ENCODE measurements at places on chromosomes 7 and 10.

DNA sequence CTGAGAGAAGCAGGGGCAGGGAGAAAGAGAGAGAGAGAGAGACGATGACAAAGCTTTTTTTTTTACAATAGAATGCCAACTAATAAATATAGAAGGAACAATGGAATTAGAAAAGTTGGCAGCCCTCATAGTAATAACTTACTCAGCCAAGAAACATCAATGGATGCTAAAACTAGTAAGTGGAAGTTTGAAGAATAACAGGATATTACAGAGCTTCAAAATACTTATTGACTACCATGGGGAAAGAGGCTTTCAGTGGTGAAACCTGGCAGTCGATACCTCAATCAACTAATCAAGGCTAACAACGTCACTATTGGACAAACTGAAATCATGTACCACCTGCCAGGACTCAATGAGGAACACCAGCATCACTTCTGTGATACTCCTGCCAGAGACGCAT lies 100.5 kb upstream of the LRRC4 start:
- DNase-seq, result no peak

DNA sequence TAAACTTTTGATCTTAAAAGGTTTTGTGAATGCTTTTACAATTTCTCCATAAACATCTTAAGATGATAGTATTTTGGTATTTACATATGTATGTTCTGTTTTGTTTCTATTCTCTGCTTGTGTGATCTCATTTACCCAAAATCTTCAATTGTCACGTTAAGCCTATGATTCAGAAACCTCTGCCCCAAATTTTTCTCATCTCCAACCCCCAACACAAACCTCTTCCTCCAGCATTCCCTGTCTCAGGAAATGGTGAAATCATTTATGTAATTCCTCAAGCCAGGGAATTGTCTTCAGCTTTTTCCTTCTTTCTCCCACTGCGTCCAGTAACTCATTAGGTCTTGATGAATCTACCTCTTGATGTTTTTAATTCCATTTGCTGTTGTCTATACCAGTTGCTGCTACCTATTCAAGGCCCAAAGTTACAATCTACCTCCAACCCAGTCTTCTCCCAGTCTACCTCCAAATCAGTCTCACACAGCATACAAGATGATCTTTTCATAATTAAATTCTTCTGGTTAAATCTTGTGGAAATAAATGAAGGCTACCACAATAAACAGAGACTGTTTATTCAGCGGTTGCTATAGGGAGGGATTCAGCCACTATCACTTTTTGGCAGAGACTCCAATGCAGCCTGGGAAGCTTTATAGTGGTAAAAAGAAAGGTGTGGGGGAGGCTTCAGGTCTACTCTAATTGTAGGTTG lies 5.8 kb downstream of the CFAP69 start:
- peak; percentile 32 for DNase-seq

DNA sequence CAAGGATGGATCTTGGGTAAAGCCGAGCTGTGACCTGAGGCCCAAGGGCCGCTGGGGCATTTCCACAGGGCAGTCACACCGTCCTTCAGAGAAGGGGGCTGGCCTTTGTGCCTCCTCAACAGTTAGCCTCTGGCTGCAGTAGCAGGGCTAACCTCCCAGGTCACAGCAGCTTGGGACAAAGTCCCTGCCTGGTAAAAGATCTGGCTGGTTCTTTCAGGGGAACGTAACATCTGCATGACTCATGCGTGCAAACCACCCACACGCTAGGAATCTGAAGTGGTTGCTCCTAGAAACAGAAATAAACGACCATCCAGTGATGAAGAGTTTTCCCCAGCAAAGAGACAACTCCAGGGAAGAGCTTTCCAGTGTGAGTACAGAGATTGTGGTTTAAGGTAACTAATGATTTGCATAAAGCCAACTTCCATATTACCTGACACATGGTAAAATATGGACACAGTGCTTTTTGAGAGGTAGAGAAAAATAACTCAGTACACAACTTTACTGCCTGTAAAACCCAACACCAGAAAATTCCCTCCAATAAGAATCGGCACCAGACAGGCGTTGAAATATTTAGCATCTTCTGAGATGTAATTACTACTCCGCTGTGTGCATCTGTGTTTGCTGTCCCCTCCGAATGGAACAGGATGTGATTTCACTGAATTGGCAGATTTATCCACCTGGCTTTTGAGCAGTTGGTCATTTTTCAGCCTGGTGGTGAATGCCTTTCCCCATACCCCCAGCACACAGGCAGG lies 84.9 kb upstream of the ADRB1 start:
- DNase-seq, result peak; percentile 92

DNA sequence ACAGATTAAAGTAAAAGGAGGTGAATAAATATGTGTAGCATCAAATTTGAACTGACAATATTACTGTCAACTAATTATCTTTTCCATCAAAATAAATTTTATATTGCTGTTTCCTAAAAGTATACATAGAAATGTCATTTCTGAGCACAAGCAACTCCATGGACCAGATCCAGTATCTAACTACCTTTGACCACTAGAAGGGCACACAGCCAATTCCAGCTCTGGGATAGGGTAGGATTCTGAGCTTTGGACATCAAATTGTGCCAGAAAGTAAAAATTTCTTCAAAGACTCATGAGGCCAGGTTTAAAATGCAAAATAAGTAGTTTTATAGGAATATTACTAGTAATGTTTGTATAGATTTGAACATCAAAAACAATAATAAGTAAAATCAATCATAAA lies 29.7 kb downstream of the AKR1C3 start:
- no peak for DNase-seq

DNA sequence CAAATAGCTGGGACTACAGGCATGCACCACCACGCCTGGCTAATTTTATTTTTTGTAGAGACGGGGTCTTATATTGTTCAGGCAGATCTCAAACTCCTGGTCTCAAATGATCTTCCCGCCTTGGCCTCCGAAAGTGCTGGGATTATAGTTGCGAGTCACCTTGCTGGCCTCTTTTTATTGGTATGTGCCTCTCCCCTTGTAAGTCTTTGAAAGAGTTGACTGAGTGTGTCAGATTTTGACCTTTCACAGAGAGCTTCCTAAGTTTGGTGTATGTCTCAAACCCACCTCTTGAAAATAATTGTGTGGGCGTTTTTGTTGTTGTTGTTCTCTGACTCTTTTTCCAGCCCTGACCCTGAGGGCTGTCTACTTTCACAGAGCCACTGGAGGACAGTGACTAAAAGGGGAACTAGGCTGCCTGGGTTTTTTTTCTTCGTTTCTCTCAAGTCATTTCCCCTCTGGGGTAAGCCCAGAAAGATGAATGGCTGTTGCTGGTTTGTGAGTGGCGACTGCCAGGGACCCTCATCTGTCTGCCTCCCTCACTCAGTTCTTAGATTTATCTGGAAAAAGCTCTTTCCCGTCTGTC lies 262.8 kb downstream of the ZEB1 start:
- no peak for DNase-seq

GRCh38 chr10:105837951-105838350 lies 1196.9 kb downstream of the SORCS3 start:
- peak; percentile 18 for DNase-seq

GRCh38 chr7:156979711-156980110 lies 30.2 kb downstream of the NOM1 start:
- no peak for DNase-seq

DNA sequence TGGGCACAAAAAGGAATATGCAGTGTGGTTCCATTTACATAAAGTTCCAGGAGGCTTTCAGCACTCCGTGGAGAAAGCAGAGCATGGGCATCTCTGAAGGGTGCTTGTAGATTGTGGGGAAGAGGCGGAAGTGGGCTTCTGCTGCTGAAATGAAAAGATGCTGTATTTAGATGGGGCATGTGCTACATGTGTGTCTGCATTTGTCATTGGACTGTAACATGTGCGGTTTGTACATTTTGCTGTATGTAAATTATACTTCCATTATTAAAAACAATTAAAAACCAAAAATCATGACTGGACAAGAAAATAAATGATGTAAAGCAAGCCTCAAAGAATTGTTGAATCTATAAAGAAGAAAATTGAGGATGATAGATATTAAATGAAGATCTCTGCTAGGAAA lies 334.0 kb downstream of the WDR37 start:
- DNase-seq, result no peak

GRCh38 chr7:23458044-23458443 lies 12.2 kb downstream of the IGF2BP3 start:
- DNase-seq, result no peak

DNA sequence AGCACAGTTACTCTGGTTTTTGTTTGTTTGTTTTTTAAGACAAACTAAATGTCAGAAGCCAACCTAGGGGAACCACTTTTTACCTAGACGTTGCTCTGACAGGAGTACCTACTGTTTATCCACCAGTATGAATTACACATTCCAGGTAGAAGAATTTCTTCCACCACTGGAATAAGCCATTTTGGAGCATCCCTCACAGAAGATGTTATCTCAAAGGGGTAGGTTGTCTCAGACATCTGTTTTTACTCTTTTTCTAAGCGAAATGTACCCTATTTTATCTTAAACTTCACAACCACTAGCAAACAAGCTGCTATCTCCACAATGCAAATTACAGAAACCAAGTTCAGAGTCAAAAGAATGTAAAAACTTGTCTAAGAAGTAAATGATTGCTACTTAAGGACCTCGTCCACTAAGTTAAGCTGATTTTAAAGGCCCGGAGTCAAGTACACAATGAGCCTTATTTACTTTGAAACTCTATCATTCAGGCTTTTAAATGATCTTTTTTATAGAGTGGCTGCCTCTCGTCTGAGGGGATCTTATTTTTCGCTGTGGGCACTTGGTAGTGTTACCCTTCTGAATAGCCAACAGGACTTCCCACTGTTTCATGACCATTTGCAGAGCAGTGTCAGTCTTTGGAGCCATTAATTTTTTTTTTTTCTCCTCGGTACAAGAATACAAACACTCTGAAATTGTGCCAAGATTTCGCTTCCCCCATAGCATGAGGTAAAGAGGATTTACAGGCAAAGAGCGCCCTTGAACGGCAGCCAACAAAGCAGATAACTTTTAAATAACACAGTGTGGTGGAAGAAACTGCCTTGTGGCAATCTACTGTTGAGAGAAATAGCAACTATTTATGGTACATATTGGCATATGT lies 15.7 kb upstream of the ARMC3 start:
- peak; percentile 90 for DNase-seq

GRCh38 chr10:92789786-92790185 lies 58.5 kb upstream of the EXOC6 start:
- DNase-seq, result no peak

DNA sequence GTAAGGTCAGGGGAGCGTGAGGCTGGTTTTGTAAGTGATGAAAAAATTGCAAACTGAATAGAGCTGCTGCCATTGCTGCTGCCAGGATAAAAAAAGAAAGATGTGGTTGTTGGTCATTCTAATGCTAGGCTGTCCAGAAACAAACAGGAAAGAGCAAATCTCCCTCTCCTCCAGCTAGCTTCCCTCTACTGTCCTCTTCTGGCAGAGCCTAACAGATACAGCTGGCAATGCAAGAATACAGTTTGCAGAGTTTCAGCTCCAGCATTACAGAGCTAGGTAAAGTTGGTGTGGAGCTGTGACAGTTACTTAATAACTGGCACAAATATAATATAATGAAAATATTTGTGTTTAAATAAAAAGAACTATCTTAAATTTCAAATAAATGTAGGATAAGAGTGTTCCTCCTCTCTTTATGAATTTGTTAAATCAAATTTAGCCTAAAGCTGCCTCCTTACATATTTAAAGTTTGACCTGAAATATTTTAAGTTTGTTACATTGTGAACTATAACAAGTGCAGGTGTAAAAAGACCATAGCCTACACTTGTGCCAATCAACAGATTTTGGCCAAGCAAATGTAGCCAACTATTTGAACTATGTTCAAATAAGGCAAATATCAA lies 407.7 kb downstream of the SH2D4B start:
- peak; percentile 0 for DNase-seq

DNA sequence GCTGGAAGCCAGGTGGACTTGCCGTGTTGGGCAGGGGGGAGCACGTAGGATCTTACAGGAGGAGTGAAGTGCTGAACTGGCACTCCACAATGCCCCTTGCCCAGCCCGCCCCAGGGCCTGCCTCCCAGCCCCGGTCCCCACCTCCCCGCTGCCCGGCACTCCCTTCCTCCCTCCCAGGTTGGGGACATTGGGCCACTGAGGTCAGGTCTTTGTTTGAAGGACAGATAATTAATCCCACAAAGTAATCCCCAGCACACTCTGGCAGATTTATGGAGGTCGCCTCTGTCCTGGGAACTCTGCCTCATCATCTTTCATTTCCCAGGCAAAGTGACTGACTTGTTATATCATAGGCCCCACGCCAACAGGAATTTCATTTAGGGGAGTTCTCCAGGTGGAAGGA lies 122.8 kb downstream of the C10orf105 start:
- DNase-seq, result no peak

GRCh38 chr7:101058355-101058754 lies 26.9 kb upstream of the TRIM56 start:
- DNase-seq, result peak; percentile 42

- DNase-seq, result no peak
These were observed 264.6 kb upstream of the BMPER start for GRCh38 chr7:33640741-33641140.

DNA sequence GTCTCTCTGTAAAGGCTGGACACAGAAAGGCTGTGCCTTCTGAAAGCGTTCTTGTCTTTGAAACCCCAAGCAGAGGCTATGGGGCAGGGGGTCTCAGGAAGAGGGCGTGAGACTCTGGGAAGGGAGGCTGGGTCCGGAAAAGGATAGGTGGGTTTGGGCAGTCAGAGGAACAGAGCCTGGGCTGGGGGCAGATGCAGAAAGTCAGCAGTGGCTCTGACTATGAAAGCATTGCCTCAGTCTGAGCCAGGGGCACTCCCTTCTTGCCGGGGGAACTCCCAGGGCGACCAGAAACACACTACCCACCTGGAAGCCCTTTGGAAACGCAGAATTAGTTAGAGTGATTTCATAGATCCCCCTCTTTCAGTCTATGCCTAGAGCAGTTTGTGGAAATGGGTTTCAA lies 72.0 kb downstream of the VWA2 start:
- DNase-seq, result no peak

GRCh38 chr10:82910301-82910700 lies 1035.3 kb downstream of the NRG3 start:
- no peak for DNase-seq

GRCh38 chr7:29289156-29290021 lies 94.8 kb downstream of the CHN2 start:
- peak; percentile 5 for DNase-seq

- DNase-seq, result no peak
These were observed 57.2 kb downstream of the TFEC start for GRCh38 chr7:115973406-115973805.

GRCh38 chr10:6151087-6151977 lies 51.4 kb upstream of the PFKFB3 start:
- peak; percentile 76 for DNase-seq

Data from iris pigment epithelial cell (primary cell).